Stimulated activated CD8-positive, alpha-beta memory T cell treated with anti-CD3 and anti-CD28 coated beads, Interleukin-2, amount 100 ng/mL, for 1 hour (primary cell): ENCODE measurements at places on chromosomes 12 and 14.

DNA sequence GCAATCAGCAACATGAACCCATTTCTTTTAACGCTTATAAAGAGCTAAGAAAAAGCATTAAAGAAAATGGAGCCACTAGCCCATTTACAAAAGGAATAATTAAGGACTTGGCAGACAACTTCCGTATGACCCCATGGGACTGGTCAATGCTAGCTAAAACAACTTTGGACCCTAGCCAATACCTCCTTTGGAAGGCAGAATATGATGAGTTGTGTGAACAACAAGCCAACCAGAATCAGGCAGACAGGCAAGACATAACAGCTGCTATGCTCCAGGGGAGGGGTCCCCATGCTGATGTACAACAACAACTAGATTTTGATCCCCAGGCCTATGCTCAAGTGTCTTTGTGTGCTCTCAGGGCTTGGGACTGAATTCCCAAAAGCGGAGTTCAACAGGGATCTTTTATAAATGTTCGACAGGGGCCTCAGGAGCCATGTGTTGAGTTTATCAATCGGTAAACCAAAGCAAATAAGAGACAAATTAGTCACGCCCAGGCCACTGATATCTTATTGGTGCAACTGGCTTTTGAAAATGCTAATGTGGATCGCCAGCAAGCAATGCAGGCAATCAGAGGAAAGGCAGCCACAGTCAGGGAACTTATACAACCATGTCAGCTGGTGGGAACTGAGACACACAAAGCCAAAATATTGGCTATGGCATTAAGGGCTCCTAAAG is 254.4 kb upstream of the DIO2 start:
- no peak for DNase-seq

DNA sequence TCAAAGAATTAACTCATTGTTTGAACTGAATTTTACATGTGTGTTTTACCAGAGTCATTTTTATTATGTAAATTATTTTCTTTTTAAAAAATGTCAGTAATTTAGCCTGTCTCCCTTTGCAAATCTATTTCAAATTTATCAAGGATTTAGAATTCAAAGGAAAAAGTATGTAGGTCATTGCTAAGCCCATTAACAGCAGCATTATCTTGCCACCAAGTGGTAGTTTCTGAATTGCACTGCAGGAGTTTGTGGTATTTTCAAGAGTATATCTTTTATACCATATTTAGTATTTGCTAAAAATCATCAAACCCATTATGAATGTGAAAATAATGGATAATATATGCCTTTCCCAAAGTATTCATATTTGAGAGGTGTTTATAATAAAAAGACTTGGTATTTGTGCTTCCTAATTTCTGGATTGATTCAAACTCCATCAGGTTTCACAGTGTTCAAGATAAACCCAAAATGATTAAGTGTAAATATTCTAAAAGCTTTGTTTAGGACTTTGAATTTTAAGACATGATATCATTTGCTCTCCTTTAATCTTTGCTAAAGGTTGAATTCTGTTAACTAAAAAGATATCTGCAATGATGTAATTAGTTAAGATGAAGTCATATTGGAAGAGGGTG is 711.4 kb downstream of the FSCB start:
- DNase-seq, result no peak

GRCh38 chr14:74964787-74965485 is 9.5 kb upstream of the PGF start:
- no peak for DNase-seq

GRCh38 chr14:77812028-77812427 is 12.1 kb downstream of the ADCK1 start:
- no peak for DNase-seq

- DNase-seq, result no peak
Measured at GRCh38 chr12:70305794-70306193, 60.3 kb upstream of the KCNMB4 start.

GRCh38 chr12:132446633-132447326 is 43.2 kb upstream of the FBRSL1 start:
- no peak for DNase-seq

- no peak for DNase-seq
Measured at GRCh38 chr14:95609398-95609990, 74.6 kb downstream of the GLRX5 start.

DNA sequence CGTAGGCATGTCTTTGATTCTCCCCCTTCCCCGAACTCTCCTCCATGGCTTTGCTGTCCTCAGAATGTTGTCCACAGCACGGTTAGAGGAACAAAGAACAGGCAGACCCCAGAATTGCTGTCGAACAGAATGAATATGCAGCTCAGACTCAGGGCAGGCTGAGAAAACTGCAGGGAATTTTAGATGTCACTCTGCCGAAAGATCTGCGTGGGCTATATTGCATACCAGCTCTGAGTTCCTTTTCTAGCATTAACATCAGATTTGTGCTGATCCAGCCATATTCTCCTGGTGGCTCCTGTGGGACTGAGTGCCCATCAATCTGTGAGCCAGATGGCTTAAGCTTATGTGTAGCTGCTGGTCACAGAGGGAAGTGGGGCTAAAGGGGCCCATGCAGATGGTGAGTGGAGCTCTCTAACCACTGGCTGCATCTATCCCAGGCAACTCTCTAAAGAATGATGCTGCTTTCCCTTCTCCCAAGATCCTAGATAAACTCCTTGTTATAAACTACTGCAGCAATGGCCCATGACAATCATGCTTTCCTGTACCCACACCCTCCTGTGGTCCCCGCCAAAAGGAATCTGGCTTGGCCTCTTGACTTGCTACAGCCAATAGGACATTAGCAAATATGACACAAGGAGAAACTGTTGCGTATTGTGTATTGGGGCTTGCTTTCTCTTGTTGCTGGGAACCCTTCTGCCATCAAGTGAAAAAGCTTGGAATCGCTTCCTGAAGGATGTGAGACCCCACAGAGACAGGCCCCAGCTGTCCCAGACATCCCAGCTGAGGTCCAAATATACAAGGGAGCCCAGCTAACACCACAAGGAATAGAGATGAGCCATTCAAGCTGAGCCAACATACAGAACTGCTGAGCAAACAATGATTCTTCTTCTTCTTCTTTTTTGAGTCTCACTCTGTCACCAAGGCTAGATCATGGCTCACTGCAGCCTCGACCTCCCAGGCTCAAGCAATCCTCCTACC is 101.3 kb downstream of the FOXN3 start:
- DNase-seq, result no peak

- no peak for DNase-seq
Measured at GRCh38 chr14:54591461-54591860, 24.5 kb downstream of the SAMD4A start.

DNA sequence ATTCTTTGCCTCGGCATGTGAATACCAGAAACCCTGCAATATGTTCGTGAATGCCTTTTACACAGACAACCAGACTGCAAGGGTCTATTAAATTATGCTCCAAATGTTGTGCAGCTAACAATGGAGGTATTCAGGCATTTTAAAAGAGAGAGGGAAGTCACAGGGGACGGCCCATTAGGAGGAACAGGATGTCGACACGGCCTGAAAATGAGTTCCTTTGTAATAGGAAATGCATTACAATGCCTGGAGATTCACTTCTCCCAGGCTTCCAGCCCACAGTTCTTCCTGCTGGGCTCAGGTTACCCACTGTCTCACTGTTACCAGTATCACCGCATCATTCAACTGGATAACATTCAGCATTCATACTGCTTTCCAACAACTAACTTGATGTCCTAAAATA is 2.5 kb downstream of the DUSP6 start:
- DNase-seq, result no peak

GRCh38 chr14:24139272-24139934 is 2.0 kb downstream of the EMC9 start:
- no peak for DNase-seq

- peak; percentile 6 for DNase-seq
Measured at GRCh38 chr14:77498120-77498979, at the start of gene ISM2. ISM2 (minus strand) TSS chr14:77498816; CDS start chr14:77498793, 23 bp downstream.

DNA sequence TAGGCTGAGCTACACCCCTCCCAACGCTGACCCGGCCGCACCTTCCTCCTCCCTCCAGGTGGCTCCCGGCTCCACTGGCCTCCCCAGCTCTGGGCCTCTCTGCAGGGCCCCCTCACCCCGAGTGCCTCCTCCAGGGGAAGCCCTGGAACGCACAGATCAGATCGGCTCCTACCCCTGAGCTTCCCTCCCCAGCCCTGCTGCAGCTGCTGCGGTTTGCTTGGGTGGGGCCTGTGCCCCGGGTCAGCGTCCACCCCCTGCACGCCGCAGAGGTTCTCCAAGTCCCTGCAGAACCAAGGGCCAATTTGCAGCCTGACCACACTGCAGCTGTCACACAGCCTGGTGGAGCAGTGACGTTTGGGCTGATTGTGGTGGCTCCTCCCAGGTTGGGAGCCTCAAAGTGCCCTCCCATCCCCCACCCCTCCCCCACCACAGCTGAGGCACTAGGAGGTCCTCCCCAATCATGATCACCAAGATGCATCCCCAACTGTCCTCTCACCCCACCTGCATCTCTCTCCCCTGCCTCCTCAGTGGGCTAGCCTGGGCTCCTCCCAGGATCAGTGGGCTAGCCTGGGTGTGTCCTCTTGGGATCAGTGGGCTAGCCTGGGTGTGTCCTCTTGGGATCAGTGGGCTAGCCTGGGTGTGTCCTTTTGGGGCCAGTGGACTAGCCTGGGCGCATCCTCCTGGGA is 12.8 kb upstream of the FBRSL1 start:
- DNase-seq, result no peak

DNA sequence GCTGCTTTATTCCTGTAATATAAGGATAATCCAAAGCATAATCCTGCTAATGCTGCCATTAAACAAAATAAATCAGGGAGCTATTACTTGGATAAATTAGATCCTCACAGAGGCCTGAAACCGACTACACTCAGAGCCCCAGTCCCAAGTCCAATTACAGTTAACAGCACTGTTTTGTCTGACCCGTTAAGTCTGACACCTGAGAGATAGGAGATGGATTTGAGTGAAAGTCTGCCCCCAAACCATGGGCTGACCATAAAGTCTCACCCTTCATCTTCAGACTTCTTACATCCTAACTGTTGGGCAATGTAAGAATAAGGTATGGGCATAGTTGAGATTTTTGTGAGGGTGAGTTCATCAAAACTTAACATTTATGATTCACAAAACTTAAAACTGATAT is 181.7 kb downstream of the PLCZ1 start:
- DNase-seq, result no peak

DNA sequence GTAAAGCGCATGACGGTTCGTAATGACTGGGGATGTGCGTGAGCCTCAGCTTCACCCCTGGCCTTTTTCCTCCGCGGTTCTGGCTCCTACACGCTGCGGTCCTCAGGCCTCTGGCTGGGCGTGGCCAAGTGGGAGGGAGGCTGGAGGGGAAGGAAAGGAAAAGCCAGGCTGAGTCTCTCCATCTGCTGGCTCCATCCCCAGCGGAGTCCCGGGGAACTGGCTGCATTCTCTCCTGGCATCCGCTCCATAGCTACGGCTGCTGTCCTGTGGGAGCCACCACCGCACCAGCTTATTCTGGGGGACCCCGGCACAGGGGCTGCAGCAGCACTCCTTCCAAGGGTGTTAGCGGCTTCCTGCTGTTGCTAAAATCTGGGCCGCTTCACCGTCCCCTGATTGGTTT is 68.2 kb upstream of the SLC24A4 start:
- no peak for DNase-seq

DNA sequence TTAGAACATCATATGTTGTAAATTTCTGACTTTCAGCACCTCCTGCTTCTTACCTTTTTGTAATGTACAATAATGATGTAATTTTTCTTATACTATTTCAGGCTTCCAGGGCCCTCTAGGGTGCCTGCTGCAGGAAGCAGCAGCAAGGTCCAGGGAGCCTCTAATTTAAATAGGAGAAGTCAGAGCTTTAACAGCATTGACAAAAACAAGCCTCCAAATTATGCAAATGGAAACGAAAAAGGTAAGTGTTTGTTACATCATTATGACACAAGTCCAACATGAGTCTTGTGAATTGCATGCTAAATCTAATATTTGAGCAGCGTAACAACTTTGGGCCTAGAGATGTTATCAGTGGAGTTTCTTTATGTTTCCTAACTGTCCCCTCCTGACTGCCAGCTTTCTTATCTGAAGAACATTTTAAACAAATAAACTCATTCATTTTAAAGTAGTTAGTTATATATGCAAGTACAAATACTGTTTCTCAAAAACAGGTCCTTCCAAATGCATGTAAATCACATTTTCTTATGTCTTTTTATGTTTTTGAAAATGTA is 167.6 kb downstream of the NAV3 start:
- no peak for DNase-seq

DNA sequence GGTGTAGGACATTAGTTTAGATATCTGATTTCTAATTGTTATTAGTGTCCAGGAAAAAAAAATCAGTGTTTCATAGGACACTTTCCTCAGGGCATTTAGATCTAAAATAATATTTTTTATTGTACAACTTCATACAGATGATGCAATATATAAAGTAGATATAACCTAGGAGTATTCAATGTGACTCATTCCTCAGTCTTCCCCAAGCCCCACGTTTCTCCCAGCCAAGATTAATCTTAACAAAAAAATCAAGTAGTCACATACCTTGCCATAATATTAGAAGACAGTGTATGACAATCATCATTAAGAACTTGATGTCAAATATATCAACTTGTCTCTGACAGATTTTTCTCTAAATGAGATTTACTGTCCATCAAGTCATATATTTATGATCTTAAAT is 37.1 kb downstream of the PPFIA2 start:
- DNase-seq, result no peak

- DNase-seq, result no peak
Measured at GRCh38 chr12:55671746-55672145, 35.1 kb downstream of the OR10P1 start.

DNA sequence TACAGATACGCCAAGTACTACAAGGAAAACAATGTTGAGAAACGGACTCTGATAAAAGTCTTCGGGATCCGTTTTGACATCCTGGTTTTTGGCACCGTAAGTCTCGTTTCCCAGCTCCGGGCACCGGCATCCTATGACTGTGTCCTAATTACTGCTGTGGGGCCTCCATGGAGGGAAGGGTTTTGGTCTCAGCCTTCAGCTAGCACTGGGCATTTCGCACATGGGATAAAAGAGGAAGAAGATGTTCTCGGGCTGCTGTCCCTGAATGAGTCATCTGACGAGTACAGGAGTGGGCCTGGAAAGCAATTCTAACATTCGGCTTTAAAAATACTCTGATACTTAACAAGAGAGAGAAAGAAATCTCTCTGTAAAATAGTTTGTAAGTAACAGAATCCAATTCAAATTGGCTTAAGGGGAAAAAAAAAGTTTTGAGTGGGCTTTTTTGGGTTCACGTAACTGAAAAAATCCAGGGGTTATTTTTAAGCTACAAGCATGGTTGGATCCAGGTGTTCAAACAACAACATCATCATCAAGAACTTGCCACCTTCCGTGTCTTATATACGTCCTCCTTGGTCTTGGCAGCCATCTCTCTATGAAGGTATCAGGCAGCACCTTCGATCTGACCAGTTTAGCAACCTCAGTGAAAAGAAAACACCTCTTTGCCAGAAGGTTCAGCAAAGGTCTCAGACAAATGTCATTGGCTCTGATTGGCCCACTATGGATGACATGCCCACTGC is 34.4 kb upstream of the P2RX4 start:
- DNase-seq, result no peak

- no peak for DNase-seq
Measured at GRCh38 chr12:47551426-47551851, 154.4 kb downstream of the RPAP3 start.

- no peak for DNase-seq
Measured at GRCh38 chr12:49730568-49731101, 10.7 kb upstream of the TMBIM6 start.
